ENCODE measurements at places on chromosomes 5 and 9.

DNA sequence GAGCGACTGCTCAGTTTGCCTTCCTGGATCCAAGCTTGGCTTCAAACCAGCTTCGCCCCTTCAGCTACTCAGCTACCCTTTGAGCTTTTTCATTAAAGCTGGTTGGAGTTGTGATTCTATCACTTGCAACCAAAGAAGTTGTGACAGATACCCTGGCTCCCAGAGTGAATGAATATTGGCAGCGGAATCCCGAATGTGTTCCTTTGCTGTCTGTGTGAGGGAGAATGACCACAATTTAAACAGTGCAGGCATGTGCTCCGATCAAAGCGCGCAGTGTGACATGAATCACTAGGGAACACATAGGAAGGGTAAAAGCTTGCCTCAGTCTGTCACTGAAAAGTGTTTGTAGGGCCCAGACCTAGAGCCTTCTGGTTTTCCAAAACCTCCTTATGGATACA is 6.6 kb upstream of the AFAP1L1 start:
- no peak for DNase-seq

DNA sequence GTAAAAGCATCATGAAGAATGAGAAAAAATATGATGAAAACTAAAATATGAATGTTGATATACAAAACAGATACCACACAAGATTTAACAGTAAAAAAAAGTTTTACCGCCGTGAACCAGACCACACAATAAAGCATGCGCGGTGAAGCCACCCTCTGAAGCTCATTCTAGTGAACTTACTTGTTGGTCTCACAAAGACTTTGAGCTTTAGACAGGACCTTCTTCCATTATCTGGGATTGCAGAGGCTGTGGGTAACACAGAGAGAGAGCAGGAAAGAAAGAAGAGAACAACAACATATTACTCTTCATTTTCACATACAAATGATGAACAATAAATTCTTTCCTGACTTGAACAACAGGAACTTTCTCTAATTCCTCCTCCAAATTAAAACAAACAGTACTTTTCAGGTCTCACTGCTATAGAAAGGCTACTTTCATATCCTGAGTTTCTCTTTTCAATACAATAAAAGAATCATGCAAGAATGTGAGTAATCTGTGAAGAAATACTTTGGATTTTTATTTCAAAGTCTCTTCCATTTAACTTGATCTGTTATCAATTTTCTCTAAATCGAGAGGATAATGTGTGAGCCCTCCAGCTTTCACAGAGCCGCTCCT is 283.1 kb downstream of the EFNA5 start:
- DNase-seq: no peak

GRCh38 chr9:101332362-101332761 is 52.4 kb downstream of the BAAT start:
- no peak for DNase-seq

- DNase-seq: no peak
These were observed 176.1 kb downstream of the GADD45G start for GRCh38 chr9:89780959-89781358.
